Hematopoietic multipotent progenitor cell treated with erythropoietin and hydrocortisone succinate and interleukin-3 and kit ligand, for 4 days (in vitro differentiated cells): ENCODE measurements at places on chromosomes 4 and X.
A peak's percentile ranks its signal among the peaks of the same experiment; 100 is the strongest.

- DNase-seq: no peak
Measured at GRCh38 chrX:118508221-118508620, 12.6 kb downstream of the DOCK11 start.

- no peak for DNase-seq
Measured at GRCh38 chr4:186400676-186401075, 134.7 kb downstream of the F11 start.

DNA sequence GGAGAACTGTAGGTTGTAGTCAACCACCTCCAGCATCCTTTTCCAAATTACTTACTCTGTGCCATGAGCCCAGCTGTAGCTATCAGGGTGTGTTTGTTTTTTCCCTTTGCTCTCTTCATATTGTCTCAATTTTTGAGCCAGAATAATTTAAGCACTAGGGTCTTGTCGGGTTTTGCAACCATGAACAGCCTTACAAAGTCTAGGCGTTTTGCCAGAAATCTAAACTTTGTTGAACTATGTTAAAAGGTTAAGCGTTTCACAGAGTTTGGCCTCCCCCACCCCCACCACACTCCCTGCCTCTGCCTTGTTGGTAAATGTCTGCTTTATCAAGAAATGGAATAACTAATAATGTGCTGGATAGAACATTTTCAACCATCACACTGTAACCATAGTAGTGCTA, 190.6 kb upstream of the TTC29 start:
- no peak for DNase-seq

GRCh38 chrX:48003367-48003757, 427 bp downstream of the ZNF182 start:
- DNase-seq: peak; percentile 17

GRCh38 chrX:7083468-7084396, 63.8 kb upstream of the STS start:
- peak; percentile 78 for DNase-seq

DNA sequence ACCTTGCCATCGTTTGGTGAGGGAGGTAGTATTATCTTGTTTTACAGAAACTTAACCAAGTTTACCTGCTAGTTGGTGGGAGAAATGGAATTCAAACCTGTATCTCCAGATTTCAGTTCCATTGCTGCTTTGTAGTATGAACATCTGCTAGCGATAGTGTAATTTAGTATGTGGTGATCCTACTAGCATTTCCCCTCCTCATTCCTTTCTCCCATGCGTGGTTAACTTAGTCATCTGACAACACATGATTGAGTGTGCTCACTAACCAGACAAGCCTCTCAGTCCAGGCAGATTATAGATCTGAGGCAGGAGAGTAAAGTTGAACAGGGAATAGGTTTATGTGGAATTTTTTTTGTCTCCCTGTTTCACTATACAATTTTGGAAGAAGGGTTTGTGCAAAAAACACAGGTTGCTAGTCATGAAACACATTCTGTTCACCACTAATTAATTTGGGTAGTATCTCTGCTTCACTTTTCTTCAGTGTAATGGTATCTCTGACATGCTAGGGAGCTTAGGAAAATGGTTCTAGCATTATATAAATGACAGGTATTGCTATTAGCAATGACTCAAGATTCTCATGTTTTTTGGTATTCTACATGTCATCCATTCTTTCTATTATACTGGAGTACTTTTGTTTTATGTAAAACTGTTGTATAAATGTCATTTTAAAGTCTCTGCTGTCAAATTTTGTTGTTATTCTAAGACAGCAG, 21.7 kb downstream of the RBPJ start:
- no peak for DNase-seq

- DNase-seq: no peak
Measured at GRCh38 chr4:152590179-152591031, 54.5 kb upstream of the FBXW7 start.

DNA sequence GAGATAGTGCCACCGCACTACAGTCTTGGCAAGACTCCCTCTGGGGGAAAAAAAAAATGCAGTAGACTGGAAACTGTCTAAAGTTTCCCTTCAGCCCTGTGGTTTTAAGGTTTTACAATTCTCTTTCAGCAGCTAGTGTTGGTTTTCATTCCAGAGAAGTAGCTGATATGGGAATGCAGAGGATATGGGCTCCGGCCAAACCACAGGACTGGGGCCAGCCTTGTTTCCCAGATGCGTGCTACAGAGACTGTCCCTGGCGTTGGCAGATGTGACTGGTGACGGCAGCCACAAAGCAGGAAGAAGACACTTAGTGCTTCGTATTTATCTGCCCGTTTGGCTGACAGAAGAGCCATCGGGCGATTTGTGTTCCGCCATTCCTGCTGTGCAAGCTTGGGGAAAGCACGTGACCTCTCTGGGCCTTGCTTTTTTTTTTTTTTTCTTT, 43.2 kb downstream of the ZBTB49 start:
- DNase-seq: peak; percentile 93

DNA sequence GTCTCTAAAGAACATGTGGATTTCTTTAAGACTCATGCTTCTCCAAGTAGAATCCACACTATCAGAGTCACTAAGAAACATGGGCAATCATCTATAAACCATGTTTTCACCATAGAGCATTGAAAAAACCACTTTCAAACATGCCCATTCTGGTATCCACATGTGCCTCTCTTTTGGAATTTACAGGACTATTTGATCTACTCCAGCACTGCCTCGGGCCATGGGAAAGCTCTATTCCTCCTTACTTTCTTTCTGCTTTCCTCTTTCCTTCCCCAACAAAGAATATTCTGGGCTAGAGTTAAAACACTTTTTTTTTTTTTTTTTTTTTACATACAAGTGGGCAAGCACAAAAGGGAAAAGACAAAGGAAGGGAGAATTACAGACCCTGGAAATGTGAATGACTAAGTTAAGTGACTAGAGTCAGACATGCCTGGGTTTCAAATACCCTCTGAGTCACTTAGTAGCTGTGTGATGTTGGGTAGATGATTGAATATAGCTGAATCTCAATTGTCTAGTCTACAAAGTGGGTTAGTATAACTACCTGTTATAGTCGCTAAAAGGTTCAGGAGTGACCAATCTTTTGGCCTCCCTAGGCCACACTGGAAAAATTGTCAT, 847.7 kb upstream of the INTU start:
- no peak for DNase-seq

DNA sequence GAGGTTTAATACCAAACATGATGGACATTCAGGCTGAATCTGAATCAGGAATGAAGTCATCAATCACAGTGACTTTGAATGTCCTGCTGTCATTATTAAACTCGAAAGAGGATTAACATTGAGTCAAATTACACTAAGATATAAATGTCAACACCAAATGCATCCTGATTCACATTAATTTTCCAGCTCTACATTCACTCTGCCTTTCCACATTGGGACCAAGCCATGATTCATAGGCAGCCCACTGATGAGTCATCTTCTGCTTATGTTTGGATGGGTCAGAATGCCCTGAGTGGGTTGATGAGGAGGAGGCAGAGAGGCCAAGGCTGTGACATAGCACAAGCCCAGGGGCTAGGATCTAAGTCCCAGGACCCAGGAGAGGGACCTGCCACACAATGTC, 247.6 kb upstream of the RPS6KA3 start:
- no peak for DNase-seq

DNA sequence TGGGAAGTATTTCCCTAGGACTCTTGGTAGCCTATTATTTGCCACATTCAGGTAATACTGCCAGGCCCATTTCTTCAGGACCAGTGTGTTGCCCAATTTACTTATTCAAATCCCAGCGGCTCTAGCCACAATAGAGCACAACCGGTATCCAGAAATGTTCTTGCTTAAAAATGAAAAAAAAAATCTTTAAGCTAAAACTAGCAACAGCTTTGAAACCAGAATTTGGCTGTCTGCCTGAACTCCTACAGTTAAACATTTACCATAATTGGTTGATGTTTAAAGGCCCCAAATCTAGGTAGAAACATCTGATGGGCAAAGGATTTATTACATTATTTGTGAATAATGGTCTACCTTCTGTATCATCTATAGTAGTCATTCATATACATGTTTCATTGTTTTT, 930 bp upstream of the SLITRK4 start:
- DNase-seq: no peak

GRCh38 chrX:107440187-107440586, 9.3 kb upstream of the FRMPD3 start:
- DNase-seq: no peak

- DNase-seq: peak; percentile 89
Measured at GRCh38 chr4:84966382-84967242, at the start of gene WDFY3. Gene WDFY3, minus strand, starts transcription at chr4:84966690. Its CDS starts 106,099 bp downstream, at chr4:84860591.

- peak; percentile 26 for DNase-seq
Measured at GRCh38 chrX:124125471-124125870, 164.0 kb downstream of the STAG2 start.

GRCh38 chrX:25640276-25640675, 497.9 kb upstream of the MAGEB18 start:
- no peak for DNase-seq

- DNase-seq: peak; percentile 2
Measured at GRCh38 chr4:175309041-175309440, 390.9 kb downstream of the ADAM29 start.

GRCh38 chr4:7872264-7872771, 67.3 kb downstream of the AFAP1 start:
- DNase-seq: no peak

DNA sequence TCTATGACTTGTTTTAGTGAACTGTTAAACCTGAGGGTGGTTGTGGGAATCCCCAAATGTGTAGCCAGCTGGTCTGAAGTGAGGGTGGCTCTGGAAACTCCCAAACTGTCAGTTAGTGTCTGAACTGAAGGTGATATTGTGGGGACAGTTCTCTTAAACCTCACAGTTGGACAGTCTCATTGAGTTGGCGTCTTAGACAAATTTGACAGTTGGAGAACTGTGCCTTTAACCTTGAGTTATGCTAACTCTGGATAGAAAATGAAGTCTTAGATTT, 20.7 kb upstream of the CTSO start:
- DNase-seq: no peak
